ENCODE measurements at places on chromosomes 1 and 21. TPM values are rescaled to one million over a fixed set of nuclear protein-coding genes. Genes with fewer than 3 reads are reported as not detected.

GRCh38 chr1:7119156-7119555, 333.9 kb downstream of the CAMTA1 start:
- no peak overlapping the region for H3K4me3 ChIP-seq
- no peak overlapping the region for H3K27ac ChIP-seq
- H3K4me1 ChIP-seq = no peaks in the 10 kb centered on the region
- no peak for DNase-seq
- no peaks in the 10 kb centered on the region for H3K27me3 ChIP-seq

DNA sequence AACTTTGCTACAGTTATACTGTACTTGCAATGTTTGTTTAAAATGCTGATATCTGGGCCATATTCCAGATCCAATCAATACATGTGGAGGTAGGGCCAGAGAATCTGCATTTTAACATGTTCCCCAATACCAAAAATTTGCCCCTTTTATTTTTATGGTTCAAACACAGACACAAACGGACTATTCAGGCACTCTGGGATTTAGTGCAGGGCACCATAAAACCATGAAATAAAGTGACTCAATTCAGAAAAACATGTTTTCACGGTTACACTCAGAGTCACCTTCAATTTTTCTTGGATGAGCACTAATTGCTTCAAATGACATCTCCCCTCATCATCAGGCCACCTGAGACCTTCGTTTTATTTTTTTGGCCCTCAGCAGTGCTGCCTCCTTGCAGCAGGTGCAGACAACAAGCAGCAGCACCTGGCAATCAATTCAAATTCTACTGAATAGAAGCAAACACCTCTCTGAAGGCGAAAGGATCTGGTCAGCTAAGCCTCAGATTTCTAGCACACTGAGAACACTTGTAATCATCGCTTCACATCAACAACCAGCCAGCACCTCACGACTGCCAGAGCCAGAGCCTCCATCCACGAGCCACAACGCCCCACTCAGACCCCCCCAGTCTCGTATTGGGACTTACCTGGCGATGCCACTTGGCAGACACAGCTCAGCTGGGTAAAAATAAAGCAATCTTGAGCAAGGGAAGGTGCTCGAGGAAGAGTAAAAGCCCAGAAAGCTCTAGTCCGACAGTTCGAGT, 1.1 kb downstream of the ERO1B start:
- H3K4me3 ChIP-seq = peak overlapping the region; percentile 86
- DNase-seq = no peak
- H3K36me3 ChIP-seq = no peaks in the 10 kb centered on the region

The ZRANB2 gene
- total RNA-seq = 54.2 TPM

DNA sequence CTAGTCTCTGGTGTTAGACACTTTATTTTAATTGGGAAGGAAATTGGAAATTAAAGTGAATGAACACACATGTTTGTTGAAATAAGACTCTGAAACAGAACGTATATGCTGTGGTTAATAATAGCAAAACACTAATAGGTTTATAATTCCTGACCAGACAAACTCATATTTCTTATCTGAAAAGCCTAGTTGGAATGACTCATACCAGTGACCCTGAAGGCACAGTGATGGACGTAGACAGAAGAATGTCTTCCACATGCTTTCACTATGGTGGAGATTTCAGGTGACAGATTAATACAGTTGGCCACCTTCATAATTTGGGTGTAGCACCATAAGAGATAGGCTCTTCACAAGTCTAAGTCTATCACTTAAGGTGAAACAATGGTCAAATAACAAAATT, 83.0 kb upstream of the COL11A1 start:
- DNase-seq = no peak
- H3K27me3 ChIP-seq = no peaks in the 10 kb centered on the region
- H3K4me1 ChIP-seq = no peaks in the 10 kb centered on the region
- H3K4me3 ChIP-seq = no peak overlapping the region

DNA sequence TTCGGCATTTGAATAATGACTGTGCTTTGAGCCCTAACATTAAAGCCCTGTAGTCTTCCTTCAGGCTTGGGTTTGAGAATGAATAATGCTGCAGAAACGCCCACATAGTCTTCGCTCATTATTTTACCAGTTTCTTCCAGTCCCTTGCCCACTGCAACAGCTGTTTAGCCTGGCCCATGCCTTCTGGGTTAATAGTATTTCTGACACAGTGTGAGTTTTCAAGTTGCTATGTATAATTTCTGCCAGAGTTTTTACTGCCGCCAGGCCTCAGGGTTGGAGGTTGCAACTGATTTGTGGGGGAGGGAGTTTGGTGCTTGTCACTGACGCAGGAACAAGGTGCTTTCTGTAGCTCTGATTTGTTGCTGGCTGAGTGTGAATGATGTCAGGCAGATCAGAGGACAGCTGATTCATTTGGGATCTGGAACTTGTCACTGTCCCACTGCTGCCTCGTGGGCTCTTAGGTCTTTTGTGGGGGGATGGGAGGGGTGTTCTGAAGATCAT, 109.8 kb downstream of the MAST2 start:
- no peaks in the 10 kb centered on the region for H3K27me3 ChIP-seq
- no peaks in the 10 kb centered on the region for H3K4me1 ChIP-seq
- H3K4me3 ChIP-seq = no peak overlapping the region

GRCh38 chr1:167136191-167136614, 42.3 kb downstream of the STYXL2 start:
- H3K4me1 ChIP-seq = no peaks in the 10 kb centered on the region
- no peaks in the 10 kb centered on the region for H3K27me3 ChIP-seq

DNA sequence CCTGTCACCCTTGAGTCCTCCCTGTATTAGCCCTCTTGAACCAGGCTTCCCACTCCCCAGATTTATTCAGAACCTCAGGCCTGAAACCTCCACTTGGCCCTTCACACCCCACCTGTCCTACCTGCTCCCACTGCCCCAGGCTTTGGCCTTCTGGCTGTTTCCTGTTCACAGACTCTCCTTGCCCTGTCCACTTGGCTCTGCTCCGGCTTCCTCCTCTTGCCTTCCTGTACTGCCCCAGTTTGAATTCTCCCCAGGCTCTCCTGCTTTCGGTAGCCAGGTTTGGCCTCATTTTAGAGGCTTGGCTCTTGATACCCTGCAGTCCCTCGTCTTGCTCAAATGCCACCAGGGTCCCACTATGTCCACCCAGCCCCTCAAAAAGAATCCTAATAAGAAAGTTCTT, 385.2 kb downstream of the KCNH1 start:
- no peak for DNase-seq
- H3K27ac ChIP-seq = no peak overlapping the region
- no peak overlapping the region for H3K4me3 ChIP-seq
- H3K4me1 ChIP-seq = no peaks in the 10 kb centered on the region
- H3K36me3 ChIP-seq = no peaks in the 10 kb centered on the region

- no peaks in the 10 kb centered on the region for H3K36me3 ChIP-seq
- H3K27me3 ChIP-seq = no peaks in the 10 kb centered on the region
- peak within 1 kb of the TSS; percentile 99 for H3K27ac ChIP-seq
- H3K4me3 ChIP-seq = peak within 1 kb of the TSS; percentile 59
- H3K4me1 ChIP-seq = no peaks in the 10 kb centered on the region
- DNase-seq = peak; percentile 95
Observed at GRCh38 chr1:186680245-186681061, at the start of gene PTGS2. Gene PTGS2 (minus strand): TSS chr1:186680423. CDS start chr1:186680290, 133 bp downstream.

The DLGAP3 gene
- total RNA-seq = 0.16 TPM

The HAO2 gene
- 0.39 TPM for total RNA-seq

DNA sequence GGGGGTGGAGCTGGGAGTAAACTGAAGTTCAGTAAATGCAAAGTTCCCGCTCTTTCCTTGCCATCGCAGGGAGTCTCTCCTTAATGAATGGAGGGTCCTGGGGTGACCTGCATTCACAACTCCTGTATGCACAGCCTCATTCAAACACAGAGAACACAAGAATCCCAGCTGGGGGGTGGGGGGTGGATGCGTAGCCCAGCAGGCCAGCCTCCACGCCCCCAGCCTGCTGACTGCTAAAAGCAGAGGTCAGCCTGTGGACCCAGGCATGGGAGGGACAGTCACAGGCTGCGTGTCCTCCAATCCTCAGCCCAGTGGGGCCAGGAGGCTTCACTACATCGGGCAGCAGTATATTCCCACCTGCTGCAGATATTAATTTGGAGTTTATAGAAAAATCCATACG, 263.1 kb downstream of the GRIK3 start:
- H3K4me3 ChIP-seq = no peak overlapping the region
- no peaks in the 10 kb centered on the region for H3K36me3 ChIP-seq
- no peaks in the 10 kb centered on the region for H3K27me3 ChIP-seq
- DNase-seq = no peak

The PDZK1IP1 gene
- 3.8 TPM for total RNA-seq

The FOXO6 gene
- total RNA-seq = 0.59 TPM

GRCh38 chr1:111620441-111620971, 917 bp downstream of the RAP1A start:
- no peaks in the 10 kb centered on the region for H3K36me3 ChIP-seq
- H3K4me1 ChIP-seq = peaks cover 15% of the 10 kb centered on the region
- no peaks in the 10 kb centered on the region for H3K27me3 ChIP-seq
- no peak for DNase-seq

The AMY2A gene
- total RNA-seq = not detected

GRCh38 chr1:147807405-147807804, 47.0 kb upstream of the GJA5 start:
- no peak for DNase-seq
- H3K27me3 ChIP-seq = no peaks in the 10 kb centered on the region
- H3K4me3 ChIP-seq = no peak overlapping the region
- H3K36me3 ChIP-seq = no peaks in the 10 kb centered on the region
- H3K4me1 ChIP-seq = peaks cover 26% of the 10 kb centered on the region

GRCh38 chr1:154481053-154481452, 21.0 kb upstream of the TDRD10 start:
- no peak overlapping the region for H3K4me3 ChIP-seq
- no peaks in the 10 kb centered on the region for H3K4me1 ChIP-seq
- DNase-seq = no peak
- no peaks in the 10 kb centered on the region for H3K36me3 ChIP-seq

The DNM3 gene
- not detected for total RNA-seq

- H3K27ac ChIP-seq = no peak overlapping the region
- no peak overlapping the region for H3K4me3 ChIP-seq
- H3K4me1 ChIP-seq = peaks cover 13% of the 10 kb centered on the region
- no peak for DNase-seq
- no peaks in the 10 kb centered on the region for H3K27me3 ChIP-seq
- H3K36me3 ChIP-seq = no peaks in the 10 kb centered on the region
Observed at GRCh38 chr1:39854738-39855137, 28.6 kb downstream of the TRIT1 start.

The HUNK gene
- 7.5 TPM for total RNA-seq

DNA sequence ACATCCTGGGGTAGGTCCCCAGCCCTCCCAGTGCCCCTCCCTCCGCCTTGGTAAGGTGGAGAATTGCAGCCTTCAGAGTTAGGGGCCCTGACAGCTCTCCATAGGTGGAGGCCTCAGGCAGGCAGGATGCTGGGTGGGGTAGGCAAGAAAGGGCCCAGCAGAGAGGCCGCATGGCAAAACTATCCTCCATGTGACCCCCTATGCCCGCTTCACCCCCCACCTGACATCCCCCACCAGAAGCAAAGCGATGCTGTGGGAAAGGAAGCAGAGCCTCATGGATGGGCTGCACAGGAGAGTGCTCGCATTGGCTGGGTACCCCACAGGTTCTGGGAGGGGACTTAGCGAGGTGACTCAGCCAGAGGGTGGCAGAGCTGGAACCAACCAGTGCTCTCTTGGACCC, 1.6 kb downstream of the S100A9 start:
- DNase-seq = no peak
- no peaks in the 10 kb centered on the region for H3K27me3 ChIP-seq
- no peaks in the 10 kb centered on the region for H3K36me3 ChIP-seq
- H3K4me3 ChIP-seq = no peak overlapping the region
- H3K27ac ChIP-seq = no peak overlapping the region

- H3K27me3 ChIP-seq = no peaks in the 10 kb centered on the region
- no peaks in the 10 kb centered on the region for H3K36me3 ChIP-seq
- no peaks in the 10 kb centered on the region for H3K4me1 ChIP-seq
- no peak overlapping the region for H3K27ac ChIP-seq
- no peak for DNase-seq
Observed at GRCh38 chr1:200951016-200951415, 56.3 kb downstream of the INAVA start.

DNA sequence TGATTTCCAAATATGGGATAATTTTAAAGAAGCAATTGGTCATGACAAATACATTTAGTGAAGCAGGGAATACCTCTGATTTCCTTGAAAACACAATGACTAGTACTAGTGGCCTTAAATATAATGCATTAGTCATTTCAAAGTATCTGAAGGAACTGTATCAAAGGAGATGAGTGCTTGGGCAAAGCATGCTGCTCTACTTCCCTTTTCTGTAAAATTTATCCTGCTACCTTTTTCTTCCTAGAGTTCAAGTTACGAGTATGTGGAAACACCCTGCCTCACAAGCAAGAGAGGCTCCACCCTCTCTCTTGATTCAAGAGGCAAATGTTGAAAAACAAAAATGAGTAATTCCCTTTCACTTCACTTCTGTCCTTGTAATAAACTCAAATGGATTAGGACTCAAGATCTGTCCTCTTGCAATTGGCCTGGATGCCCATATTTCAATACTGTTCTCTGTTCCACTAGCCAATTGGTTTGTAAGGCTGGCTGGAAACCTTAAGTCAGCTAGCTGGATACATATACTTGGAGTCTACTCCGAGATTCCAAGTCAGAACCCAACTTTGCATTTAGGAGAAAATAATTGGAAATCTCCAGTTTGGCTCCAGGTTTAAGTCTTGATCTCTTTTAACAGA, 92.5 kb downstream of the CDC42BPA start:
- H3K27ac ChIP-seq = no peak overlapping the region
- H3K4me3 ChIP-seq = no peak overlapping the region
- H3K4me1 ChIP-seq = peaks cover 4% of the 10 kb centered on the region
- no peaks in the 10 kb centered on the region for H3K27me3 ChIP-seq
- no peaks in the 10 kb centered on the region for H3K36me3 ChIP-seq
- DNase-seq = no peak

DNA sequence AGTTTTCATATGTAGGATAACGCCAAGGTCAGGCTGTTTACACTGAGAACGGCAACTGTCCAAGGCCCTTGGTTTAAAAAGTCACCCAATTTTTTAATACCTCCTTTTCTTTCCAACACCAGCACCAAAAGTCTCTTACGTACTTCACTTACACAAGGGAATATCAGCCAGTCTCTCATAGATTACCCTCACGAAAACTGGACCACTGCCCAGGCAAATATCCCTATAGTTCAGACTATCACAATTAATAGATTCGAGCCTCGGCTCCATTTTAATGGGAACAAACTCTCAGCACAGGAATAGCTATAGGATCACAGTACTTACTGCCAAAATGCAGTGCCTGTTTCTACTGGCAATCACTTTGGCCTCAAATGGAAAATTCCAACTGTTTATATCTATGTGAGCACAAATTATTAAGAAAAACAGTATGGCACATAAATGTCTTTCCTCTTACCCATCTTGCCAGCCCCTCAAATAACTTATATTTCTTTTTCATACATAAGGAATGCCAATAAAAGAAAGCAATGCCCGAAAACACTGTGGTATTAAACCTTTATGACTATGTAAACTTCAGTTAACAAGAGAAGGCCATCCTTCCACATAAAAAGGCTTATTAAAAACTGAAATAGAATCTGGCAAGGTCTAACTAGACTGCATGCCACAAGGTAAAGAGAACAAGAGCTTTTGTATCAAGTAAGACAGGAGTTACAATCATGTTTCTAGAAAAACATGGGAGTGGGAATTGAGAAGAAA, 97.8 kb downstream of the SLC45A1 start:
- no peaks in the 10 kb centered on the region for H3K36me3 ChIP-seq
- DNase-seq = no peak
- no peak overlapping the region for H3K4me3 ChIP-seq
- peaks cover 22% of the 10 kb centered on the region for H3K4me1 ChIP-seq
- no peaks in the 10 kb centered on the region for H3K27me3 ChIP-seq

The LRRC42 gene
- 38.1 TPM for total RNA-seq

The TRIM58 gene
- not detected for total RNA-seq

GRCh38 chr1:43801203-43801602, 93.9 kb downstream of the ST3GAL3 start:
- no peak for DNase-seq
- H3K27ac ChIP-seq = no peak overlapping the region
- no peaks in the 10 kb centered on the region for H3K36me3 ChIP-seq
- no peaks in the 10 kb centered on the region for H3K27me3 ChIP-seq

The LAMTOR2 gene
- 49.5 TPM for total RNA-seq

All from Caco-2 (cell line).